Spinal cord (tissue), 10 donors: ENCODE measurements at places on chromosomes 16 and 17. TPM values are rescaled to one million over a fixed set of nuclear protein-coding genes. Genes with fewer than 3 reads are reported as not detected.

DNA sequence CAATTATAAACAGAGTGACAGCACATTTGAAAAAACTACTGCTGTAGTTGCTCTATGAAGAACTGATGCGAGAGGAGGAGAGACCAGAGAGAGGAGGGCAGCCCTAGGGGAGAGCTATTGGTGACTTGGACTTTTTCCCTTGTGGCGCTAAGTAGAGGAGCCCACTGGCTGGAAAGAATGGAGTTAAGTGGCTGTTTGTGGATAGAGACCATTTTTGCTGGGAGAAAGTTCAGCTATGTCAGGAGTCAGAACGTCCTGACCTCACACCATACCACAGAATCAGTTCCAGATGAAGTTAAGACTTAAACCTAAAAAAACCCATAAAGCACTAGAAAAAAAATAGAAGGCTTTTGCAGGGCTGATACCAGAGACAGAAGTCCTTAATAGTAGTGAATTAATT lies 2.0 kb downstream of the POLR2A start:
- no peak for DNase-seq

- no peak for DNase-seq
Measured at GRCh38 chr16:84851192-84852127, 31.7 kb downstream of the CRISPLD2 start.

DNA sequence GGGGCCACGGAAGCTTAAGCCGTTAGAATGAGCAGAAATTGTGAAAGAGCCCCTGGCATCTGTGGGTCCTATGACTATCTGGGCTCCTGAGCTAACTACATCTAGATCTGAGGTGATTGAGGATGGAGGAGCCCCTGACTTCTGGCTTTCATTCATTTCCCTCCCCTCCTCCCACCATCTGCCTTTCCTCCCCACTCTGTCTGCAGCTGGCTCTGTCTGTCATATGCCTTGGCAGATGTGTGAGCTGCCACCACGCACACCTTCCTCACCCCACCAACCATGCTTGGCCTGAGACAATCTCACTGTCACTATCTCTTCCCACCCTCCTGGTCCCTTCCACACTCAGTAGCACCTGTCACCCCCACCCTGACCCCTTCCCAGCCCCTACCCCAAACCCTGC lies 5.1 kb downstream of the CD300E start:
- DNase-seq, result no peak

Gene KRTAP3-1
- not detected for total RNA-seq

Gene ABCA6
- 7.9 TPM for total RNA-seq

- no peak for DNase-seq
Measured at GRCh38 chr17:61159221-61159814, 240.3 kb upstream of the TBX2 start.

- no peak for DNase-seq
Measured at GRCh38 chr17:6853764-6854442, 22.4 kb upstream of the TEKT1 start.

GRCh38 chr16:63442246-63442645 lies 1406.0 kb upstream of the CDH8 start:
- no peak for DNase-seq

DNA sequence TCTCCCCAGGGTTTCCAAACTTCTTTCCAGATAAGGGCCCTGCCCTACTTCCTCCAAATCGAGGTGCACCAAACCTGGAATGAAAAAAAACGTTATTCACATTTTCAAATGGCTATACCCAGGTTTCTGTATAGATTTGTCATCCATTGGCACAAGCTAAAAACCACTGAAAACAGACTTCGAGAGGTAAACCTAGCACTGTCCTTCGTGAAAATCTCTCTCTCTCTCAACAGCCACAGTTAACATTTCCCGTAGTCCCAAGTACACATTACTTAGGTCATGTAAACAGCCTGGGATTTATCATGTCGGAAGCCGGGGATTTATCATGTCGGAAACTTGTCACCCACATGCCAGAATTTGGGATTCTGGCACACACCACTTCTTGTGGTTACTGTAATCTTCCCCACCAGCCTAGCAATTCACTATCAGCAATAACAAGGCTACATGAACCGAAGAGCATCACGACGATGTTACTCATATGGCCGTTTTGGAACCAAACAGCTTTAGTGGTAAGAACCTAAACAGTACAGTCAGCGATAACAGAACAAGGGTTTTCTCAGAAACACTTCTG lies 1.2 kb downstream of the DDX5 start:
- no peak for DNase-seq

DNA sequence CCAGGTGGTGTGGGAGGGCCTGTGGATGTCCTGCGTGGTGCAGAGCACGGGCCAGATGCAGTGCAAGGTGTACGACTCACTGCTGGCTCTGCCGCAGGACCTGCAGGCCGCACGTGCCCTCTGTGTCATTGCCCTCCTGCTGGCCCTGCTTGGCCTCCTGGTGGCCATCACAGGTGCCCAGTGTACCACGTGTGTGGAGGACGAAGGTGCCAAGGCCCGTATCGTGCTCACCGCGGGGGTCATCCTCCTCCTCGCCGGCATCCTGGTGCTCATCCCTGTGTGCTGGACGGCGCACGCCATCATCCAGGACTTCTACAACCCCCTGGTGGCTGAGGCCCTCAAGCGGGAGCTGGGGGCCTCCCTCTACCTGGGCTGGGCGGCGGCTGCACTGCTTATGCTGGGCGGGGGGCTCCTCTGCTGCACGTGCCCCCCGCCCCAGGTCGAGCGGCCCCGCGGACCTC lies 798 bp downstream of the CLDN9 start:
- no peak for DNase-seq

DNA sequence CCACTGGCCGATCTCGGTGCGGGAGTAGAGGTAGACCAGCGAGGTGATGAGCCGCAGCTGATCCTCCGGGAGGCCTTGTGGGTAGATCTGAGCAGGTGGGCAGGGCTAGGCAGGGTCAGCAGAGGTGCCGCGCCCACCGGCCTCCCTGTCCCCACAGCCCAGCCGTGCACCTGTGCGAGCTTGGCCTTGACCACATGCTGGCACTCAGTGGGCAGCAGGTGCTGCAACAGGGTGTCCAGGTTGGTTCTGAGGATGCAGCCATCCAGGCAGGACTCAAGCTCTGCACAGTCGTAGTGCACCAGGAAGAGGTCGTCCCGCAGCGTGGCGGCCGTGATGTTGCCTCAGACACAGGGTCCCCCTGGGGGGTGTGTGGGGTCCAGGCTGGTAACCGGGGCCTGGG lies 12.4 kb downstream of the MSLN start:
- DNase-seq, result no peak

Gene ZNF200
- total RNA-seq, result 9.8 TPM

DNA sequence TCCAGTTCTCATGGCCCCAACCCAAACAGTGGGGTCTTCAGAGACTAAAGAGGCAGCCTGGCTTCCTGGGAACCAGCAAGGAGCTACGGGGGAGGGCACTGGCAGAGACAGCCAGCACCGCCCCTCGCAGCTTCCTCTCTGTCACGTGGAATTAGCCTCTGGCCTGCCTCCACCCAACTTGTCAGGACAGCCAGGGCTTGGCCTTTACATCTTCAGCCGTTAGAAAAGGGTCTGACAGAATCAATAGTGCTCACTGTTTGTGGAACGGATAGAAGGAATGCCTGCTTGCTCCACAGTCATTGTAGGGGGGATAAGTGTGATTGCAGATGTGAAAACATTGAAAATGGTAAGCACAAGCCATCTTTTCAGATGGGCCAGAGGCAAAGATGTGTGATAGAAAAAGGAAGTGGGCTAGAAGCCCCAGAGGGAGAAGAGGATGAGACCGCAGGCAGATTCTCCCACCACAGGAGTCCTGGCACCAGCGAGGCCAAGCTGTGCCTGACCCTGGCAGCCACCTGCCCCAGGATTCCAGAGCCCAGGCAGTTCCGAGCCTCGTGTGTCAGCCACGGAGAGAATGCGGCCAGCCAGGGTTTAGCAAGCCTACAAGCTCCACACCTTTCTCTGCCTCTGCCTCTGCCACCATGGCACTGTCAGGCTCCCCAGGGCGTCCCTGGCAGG lies 18.6 kb downstream of the GRIN2C start:
- no peak for DNase-seq

GRCh38 chr17:56786989-56787482 lies 46.7 kb downstream of the C17orf67 start:
- DNase-seq, result no peak

- no peak for DNase-seq
Measured at GRCh38 chr16:88502371-88502770, 49.3 kb downstream of the ZFPM1 start.

Gene FZD2
- total RNA-seq, result 7.4 TPM

DNA sequence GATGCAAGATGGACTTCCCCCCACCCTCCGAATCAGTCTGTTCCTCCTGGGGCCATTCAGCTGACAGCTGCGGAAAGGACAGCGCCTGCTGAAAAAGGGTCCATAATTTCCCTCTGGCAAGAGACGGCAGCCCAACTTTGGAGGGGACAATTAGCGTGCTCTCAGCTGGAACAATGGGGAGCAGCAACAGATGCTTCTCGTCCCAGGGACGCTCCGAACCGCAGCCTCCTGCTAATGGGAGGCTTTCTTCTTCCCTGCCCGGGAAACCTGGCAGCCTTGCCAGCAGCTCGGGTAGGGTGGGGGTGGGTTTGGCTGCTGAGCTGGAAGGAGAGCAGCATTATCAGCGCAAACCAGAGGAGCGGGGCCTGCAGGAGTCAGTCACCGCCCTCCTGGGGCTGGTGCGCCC lies 500.0 kb upstream of the SALL1 start:
- peak; percentile 67 for DNase-seq

Gene OR1D2
- total RNA-seq, result not detected

DNA sequence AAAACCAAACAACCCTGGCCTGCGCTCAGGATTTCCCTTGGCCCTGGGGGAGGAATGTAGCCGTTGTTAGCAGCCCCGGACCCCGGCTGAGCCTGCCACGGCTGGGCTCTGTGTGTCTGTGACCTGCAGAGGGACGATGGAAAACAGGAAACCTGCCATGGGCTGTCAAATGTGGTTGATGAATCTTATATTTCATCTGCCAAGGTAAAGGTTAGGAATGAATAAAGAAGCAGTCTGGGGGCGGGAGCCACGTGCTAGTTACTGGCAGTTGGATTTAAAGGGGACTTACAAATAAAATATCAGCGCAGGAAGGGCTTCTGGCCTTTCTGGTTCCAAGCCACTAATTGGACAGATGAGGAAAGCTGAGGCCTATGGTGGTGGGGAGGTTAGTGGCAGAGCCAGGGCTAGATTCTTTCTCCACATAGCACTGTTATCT lies at the start of gene KRT23:
Gene KRT23 (minus strand): TSS at position 263 of the 436 bp plus-strand sequence. CDS start 1,043 bp downstream, outside the sequence.
- DNase-seq, result peak; percentile 5

DNA sequence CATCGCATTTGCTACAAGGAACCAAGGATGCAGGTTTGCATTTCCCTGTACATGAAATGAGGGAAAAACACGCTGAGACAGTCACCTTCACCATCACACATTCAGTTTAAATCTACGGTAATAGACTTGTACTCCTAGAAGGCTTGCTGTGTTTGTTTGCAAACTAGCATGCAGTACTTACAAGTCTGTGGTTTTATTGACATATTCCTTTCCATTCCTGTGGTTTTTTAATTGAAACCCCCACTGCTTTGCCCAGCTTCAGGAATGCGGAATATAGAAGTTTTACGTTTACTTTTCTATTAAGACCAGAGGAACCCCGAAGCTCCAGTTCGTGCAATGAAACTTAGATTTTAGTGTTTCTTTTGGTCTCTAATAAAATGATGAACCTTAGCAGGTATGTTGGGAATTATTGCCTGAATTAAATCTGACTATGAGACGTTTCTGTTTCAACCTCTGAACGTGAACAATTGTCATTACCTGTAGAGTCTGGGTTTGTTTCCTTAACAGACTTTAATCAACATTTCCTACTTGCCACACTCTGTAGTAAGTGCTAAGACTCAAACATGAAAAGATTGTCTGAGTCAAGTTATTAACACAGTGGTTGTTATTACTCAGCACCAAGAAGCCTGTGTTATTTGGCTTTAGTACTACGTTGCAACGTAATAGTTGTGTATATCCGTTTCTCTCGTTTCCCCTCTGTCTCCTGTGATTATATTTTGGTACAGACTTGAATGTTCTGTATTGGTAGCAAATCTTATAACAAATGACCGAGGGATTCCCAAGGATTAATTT lies 793.3 kb upstream of the GOT2 start:
- DNase-seq, result no peak

DNA sequence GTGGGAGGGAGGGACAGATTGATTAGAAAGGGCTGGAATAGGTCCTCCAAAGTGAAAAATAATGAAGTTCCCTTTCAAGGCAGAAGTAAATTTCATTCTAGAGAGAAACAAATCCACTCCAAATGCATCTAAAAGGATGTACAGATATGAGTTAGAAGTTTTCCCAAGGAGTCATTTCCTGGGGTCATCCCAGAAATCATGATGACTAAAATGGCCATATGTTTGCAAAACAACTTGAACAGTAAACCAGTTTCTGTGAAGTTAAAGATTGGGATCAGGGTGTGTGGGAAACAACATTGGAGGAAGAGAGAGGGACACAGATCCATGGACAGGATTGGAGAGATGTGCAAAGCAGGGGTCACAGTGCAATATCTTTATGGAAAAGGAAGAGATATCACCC lies 32.5 kb upstream of the ARHGAP44 start:
- DNase-seq, result no peak

Gene PRRT2
- total RNA-seq, result 24.4 TPM

Gene KRTAP4-3
- total RNA-seq, result not detected

DNA sequence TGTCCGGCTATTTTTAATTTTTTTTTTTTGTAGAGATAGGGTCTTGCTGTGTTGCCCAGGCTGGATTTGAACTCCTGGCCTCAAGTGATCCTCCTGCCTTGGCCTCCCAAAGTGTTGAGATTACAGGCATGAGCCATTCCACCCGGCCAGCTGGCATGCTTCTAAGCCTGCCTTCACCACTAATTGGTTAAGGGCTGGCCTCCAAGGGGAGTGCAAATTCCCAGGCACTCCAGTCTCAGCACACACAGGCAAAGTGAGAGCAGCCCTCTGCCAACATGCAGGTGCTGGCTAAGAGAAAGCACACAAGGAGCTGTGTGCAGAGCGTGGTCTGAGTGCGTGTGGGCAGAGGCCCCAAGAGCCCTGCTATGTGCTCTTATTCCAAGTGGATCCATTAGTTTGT lies 149.8 kb upstream of the HS3ST2 start:
- no peak for DNase-seq

DNA sequence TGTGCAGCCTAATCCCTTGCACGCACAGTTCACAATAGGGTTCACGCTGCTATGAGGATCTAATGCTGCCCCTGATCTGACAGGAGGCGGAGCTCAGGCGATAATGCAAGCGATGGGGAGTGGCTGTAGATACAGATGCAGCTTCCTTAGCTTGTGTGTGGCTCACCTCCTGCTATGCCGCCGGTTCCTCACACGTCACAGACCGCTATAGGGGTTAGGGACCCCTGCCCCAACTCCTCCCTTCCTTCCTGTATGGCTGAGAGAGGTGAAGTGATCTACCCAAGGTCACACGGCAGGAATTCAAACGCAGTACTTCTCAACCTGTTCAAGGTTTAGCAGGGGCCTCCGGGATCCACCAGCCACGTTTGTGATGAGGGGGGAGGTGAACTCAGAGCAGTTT lies 13.4 kb upstream of the PLLP start:
- no peak for DNase-seq

Gene RAD51D
- total RNA-seq, result 9.1 TPM

- no peak for DNase-seq
Measured at GRCh38 chr16:22186517-22186916, 19.6 kb upstream of the EEF2K start.

DNA sequence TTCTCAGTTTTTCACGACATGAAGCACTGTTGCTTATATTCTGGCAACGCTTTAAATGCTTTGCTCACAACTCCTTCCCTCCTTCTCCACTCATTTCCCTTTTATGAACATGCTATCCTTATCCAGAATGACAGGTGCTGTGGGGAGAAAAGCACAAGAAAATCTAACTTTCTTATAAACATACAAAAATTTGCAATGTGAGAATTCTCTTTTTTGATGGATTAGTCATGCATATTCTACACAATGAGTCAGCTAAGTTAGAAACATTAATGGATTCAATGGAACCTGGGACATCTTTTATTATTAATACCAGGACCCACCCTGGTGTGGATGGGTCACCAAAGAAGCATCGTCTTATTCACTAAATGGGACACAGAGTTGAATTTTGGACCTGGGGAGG lies 234.6 kb upstream of the CDH5 start:
- DNase-seq, result no peak
